ENCODE measurements at places on chromosomes 6 and 20.

DNA sequence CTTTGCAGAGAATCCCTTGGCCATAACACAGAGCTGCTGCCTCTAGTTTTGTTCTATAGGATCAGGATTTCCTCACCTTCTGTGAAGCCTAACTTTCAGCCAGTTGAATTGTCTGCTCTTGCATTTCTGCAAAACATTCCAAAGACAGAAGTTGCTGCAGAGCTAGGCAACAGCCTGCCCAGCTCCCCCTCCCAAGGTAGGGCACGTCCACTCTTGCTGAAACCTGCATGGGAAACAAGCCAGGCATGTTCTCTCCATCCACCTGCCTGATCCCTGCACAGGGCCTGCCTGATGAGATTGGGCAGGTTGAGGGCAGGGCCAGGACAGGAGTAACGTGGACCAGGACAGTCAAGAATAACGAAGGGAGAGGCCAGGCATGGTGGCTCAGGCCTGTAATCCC lies 58.9 kb upstream of the NAA20 start:
- DNase-seq: no peak

- no peak for DNase-seq
Measured at GRCh38 chr20:51535075-51535386, 7.5 kb downstream of the NFATC2 start.

- no peak for DNase-seq
Measured at GRCh38 chr6:37583261-37583660, 83.6 kb upstream of the CCDC167 start.

DNA sequence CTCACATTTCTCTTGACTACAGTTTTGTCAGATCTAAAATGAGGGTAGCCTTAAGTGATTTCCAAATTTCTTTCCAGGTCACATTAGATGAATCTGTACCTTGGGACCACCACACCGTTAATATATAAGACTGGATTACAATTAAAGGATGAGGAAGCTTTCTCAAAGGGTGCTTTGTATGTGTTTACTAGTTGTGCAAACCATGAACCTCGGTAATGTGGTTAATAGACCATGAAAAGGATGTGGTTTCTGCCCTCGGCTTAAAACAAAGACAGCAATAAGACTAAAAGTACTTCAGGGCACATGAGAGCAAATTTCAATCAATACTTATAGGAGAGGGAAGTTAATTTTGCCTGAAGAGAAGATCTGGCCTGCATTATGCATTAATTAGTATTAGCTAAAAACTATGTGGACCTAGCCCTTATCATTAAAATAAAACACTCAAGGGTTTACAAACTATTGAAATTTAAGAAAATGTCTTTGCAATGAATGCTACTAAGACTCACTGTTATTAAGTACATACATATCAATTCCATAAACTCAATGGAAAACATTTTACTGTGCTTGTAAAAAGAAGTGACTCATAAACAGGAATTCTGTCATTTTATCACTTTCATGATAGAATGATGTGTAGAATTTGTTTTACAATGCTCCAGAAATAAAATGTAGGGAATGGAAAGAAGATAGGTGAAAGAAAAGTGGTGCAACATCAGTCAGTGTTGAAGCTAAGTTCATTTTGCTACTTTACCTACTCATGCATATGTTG lies 936 bp upstream of the TMX4 start:
- DNase-seq: peak; percentile 82

DNA sequence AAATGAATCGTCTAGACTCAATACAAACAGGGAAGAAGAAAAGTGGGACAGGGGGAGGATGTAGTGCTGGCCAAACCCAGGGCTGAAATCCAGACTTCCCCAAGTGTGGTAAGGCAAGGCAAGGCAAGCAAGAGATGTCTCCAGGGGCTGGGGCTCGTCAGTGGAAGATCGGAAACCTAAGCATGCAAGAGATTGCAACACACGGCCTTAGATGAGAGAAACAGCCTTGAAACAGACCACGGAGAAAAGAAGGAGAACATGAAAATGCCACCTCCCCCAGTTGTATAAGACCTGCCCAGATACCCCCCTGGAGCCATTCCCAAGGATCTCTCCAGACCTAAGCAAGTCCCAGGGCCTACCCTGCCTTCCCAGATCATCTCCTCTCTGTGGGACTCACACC lies 20.0 kb downstream of the VEGFA start:
- no peak for DNase-seq

GRCh38 chr20:30922129-30922528 lies 335.3 kb upstream of the DEFB115 start:
- no peak for DNase-seq

DNA sequence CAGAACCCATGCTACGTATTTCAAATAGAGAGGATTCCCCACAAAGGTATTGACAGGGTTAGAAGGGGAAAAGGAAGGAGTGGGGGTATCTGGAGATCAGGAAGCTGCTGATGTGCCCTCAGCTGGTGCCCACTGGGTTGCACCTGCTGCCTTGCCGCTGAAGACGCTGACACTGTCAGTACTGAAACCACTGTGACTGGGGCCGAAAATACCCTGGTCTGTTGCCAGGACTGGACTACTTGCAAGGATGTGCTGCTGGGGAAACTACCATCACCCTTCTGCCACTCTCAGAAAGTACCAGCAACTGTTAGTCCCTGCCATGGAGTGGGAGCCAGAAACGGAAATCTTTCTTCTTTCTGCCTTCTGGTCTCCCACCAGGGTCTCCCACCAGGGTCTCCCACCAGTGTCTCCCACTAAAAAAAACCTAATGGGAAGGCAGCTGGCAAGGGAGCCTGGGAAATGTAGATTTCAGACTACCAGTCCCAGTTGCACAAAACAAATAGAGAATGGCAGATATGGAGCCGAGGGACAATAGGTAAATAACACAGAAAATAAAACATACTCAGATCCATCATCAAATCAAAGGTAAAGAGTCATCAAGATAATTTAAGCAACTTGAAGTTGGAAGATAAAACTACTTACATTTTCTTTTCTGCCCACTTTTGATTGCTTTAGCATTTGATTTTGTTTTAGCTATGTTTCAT lies 204.8 kb downstream of the TPBG start:
- no peak for DNase-seq

DNA sequence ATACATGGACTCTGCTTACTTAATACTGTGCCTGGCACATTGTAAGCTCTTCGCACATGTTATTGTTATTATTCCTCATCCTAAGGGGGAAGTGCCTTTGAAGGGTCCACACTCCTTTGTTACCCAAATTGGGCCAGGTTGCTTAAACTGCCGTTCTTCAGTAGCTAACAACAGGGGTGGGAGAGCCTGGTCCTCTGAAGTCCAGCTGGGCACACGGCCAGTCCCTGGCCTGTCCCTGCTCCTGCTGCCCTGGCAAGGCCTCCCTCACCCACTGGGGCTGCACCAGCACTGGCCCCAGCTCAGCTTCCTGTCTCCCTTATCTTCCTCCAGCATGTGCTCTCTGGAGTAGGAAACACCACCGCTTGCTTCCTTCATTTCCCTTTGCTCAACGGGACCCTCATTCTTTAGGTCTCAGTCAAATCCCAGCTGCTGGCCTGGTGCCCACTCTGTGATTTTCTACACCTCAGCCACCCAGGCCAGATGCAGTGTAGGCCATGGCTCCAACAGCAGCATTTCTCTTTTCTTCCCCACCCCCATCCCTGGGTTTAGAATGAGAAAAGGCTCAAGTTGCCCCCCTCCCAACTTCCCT lies 5.5 kb upstream of the PROCR start:
- DNase-seq: no peak

- peak; percentile 17 for DNase-seq
Measured at GRCh38 chr6:3061501-3061941, 6.8 kb upstream of the RIPK1 start.

DNA sequence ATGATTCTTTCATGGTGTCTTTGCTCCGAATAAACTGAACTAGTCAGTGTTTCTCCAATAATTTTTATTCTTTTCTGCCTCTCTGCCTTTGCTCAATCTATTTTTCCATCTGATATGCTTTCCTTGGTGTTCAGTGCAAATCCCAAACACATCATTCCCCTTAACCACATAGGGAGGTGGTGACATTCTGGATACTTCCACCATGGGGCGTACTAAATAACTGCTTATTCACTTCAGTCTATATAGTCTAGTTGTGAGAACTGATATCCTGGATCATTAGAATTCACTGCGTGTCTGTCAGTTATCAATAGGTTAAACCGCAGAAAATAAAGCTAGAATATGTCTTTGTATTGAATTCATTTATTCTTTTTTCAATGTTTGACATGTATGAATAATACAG lies 83.1 kb downstream of the KCNQ5 start:
- no peak for DNase-seq

DNA sequence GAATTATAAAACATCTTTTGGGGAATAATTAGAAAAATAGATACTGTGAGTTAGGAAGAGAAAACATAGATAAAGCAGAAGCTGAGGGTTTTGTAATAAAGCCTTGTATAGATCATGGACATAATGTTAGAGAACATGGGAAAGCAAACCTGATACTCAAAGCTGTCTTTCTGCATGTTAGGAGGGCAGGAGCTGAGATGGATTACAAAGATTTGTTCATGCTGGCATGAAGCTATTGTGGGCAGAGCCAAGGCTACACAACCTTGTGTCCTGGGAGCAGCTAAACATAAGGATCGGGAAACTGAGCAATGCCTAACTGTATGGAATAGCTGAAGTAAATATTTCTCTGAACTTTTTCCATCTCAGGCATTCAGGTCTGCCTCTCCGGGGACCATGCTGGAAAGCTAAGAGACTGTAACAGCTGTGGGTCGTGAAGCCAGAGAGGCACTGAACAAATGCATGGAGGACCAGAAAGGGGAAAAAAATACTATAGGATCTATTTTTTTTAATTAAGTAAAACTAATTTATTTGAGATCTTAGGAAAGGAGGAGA lies 28.2 kb upstream of the CNKSR3 start:
- no peak for DNase-seq

Data from OCI-LY7 (cell line).